ENCODE measurements at places on chromosomes 1 and 21.

GRCh38 chr1:85202092-85202863, 1.5 kb upstream of the SYDE2 start:
- DNase-seq, result no peak

DNA sequence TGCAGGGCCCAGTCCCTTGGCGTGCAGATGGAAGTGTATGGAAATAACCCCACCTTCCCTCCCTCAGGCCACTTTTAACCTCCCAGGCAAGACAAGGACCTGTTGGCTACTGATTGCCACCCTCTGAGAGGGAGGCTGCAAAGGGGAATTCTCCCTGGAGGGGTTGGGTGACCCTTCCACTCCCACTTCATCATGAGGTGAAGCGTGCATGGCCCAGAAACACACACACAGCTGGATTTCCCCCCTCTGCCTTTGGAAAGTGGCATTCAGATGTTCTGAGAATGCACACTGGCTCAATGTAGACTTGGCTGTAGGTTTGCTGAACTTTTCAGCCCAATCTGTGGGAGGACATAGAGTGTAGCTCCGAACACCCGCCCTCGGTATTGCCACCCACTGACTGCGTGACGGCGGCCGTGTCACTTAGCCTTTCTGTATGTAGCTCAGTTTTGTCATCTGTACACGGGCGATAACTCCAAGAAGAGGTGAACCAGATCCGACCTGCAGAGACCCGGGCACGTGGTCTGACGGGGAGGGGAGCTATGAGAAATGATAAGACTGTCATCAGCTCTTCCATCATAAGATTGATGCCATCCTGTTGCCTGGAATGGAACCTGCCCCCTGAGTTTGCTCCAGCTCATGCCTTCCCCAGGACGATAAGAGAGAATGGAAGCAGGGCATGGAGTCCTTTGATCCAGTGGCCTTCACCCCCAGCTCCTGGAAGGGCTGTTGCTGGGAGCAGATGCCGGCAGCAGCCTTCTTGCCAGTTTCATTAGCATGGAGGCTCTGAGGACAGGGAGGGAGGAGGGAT, 19.3 kb downstream of the MIIP start:
- DNase-seq, result no peak

- DNase-seq, result no peak
Measured at GRCh38 chr1:174963529-174964125, 36.1 kb upstream of the CACYBP start.

- DNase-seq, result no peak
Measured at GRCh38 chr1:162222014-162222413, 152.5 kb downstream of the NOS1AP start.

GRCh38 chr1:20379075-20379474, 88.4 kb downstream of the VWA5B1 start:
- no peak for DNase-seq

DNA sequence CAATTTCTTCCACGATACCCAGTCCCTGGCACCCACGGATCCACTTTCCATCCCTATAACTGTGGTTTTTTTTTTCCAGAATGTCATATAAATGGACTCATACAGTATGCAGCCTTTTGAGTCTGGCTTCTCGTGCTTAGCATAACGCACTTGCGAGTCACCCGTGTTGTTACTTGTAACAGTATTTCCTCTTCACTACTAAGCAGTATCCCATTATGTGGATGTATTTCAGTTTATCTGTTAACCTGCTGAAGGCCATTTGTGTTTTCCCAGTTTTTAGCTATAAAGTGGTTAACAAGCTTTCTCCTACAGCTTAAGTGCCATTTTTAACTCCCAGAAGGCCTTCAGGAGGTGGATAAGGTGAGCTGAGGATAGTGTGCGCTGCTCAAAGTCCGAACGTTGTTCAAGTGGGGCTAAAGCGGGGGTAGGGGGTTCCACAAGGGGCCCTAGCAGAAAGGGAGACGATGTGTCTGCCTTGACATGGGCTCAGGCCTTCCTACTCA, 829 bp downstream of the ADAR start:
- no peak for DNase-seq

DNA sequence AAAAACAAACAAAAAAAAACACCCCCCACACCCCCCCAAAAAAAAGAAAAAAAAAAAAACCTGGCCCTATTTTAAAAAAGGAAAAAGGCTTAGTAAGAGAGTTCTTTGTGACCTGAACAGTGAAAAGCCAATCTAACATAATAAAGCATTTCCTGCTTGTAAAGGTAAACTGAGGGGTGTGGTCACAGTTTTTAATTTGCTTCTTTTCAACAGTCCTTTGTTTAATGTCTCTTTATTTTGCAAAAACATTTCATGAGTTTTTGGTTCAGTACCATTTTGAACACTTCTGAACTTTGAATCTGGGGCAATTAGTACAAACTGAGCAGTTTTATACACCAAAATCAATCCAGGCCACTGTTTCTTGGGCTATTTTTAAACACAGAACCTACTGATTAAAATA, 37.6 kb downstream of the TOR3A start:
- no peak for DNase-seq

DNA sequence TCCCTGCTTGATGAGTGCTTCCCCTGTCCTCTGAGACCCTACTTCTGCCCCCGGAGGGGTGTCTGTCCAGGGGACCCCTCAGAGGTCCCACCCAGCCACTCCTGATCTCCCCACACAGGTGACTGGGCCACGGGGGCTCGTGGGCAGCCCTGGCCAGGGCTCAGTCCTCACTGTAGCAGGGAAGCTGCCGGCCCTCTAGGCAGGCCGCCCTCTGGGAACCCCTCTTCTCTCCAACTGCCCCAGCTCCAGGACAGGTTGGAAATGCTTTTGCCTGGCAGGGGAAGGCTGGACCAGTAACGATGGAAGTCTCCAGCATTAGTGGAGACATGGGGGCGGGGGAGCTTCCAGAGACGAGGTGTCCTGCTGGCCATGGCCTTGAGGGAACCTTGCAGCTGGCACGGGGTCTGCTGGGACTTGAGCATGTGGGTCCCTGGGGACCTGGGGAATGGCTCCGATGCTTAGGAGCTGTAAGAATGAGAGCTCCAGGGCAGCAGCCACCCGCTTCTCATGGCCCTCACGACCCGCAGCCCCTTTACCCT, 3.1 kb upstream of the FNDC10 start:
- DNase-seq, result no peak

DNA sequence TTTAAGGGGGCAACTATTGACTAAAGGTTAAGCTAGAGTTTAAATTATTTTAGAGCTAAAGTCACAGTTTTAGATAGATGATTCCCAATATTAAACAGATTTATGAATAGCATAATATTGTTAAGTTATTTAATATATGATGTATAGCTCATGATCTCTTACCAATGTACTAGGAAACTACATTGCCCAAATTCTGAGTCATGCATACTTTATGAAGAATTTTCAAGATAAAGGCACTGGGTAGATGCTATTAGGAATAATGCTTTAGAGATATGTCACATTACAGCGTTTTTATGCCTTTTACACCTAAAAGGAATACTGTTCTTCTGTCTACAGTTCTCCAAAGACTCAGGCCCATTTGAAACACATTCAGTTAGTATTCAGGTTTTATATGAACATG, 215.1 kb downstream of the NCAM2 start:
- DNase-seq, result no peak

- DNase-seq, result no peak
Measured at GRCh38 chr1:204548265-204548664, 32.1 kb downstream of the MDM4 start.

GRCh38 chr21:32562426-32562825, 22.9 kb downstream of the TCP10L start:
- DNase-seq, result no peak

GRCh38 chr1:89724369-89725010, 91.6 kb downstream of the LRRC8C start:
- peak; percentile 41 for DNase-seq

- peak; percentile 93 for DNase-seq
Measured at GRCh38 chr1:9874959-9875635, 35.0 kb downstream of the CTNNBIP1 start.

DNA sequence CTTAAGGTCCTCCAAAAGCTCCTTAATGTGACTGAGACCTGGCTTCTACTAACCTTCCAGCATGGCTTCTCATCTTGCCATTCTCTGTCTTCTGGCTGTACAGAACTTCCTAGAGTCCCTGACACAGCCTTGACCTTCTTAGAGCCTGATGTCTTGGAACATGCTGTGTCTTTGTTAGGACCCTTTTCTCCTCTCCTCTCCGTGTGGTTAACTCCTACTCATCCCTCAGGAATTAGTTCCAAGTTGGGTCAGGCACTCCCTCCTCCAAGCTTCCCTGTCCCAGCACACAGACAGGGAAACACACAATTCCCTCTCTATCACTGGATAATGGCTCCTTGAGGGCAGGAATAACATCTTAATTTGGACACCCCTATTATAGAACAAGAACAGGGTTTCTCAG, 275.4 kb upstream of the USP24 start:
- no peak for DNase-seq

DNA sequence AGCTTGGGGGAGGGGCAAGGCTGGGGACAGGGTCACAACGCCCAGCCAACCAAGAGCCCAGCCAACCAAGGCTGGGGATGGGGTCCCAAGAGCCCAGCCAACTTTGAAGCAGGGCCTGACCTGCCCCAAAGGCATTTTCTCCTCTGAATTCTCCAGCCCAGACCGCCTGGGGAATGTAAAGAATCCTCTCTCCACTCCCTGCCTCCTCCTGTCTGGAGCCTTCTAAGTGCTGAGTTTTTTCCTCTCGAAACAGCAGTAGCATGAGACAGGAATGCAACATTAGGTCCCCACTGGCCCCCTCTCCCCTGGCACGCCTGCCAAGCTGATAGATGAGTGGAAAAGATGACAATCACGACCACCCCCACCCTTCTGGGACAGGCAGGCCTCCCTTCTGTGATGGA, 17.0 kb downstream of the C1orf198 start:
- DNase-seq, result no peak

GRCh38 chr1:95067062-95067461, 5.7 kb downstream of the ALG14 start:
- DNase-seq, result no peak

DNA sequence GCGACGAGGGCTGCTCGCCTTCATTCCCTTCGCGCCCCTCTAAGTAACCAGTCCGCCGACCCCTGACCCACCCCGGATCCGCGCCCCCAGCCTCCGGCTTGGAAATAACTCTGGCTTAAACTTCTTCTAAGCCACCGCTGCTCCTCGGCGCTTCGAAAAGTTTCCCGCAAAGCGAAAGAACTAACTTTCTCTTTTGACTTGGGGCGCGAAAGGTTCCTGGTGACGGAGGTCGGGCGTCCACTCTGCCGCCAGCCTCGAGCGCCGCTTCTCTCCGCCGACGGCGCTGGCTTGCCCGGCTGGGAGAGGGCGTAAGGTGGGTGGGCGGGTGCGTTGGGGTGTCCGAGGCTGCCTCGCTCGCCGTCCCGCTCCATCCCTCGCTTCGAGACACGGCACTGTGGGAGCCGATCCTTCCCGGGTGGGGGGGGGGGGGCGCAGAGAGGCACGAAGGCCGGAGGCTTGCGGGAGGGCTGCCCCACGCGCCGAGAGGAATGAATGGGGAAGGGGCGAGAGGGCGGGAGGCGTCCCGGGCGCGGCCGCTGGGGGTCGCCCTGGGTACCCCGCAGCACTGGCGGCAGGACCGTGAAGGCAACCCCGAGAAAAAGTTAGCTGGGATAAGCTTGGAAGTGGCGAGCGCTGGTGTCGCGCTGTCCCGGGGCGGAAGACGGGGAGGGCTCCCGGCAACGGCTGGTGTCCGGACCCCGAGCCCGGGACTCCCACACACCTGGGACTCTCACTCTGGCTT, 569 bp downstream of the ATF3 start:
- peak; percentile 75 for DNase-seq

GRCh38 chr1:45325851-45326506, 716 bp upstream of the HPDL start:
- peak; percentile 17 for DNase-seq

GRCh38 chr1:17802164-17802563, 47.0 kb downstream of the ACTL8 start:
- DNase-seq, result no peak

DNA sequence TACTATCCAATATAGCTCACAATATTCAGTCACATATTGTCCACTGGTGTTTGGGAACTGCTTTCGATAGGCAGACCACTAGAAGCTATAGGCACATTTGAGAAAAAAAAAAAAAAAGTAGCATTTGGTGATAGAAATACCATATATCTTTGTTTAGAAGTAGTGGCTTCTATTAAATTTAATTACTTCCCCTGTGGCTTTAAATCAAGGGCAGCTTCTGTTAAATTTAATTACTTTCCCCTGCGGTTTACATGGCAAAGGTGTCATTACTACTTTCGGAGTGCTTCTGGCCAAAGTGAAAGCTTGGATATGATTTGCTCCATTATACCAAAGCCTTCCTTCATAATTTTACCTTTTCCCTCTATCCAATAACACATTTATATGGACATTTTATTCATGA, 229.9 kb downstream of the TTLL7 start:
- no peak for DNase-seq

GRCh38 chr1:246583448-246584185, 17.4 kb downstream of the CNST start:
- no peak for DNase-seq
